ENCODE measurements at places on chromosomes 1 and 21.

DNA sequence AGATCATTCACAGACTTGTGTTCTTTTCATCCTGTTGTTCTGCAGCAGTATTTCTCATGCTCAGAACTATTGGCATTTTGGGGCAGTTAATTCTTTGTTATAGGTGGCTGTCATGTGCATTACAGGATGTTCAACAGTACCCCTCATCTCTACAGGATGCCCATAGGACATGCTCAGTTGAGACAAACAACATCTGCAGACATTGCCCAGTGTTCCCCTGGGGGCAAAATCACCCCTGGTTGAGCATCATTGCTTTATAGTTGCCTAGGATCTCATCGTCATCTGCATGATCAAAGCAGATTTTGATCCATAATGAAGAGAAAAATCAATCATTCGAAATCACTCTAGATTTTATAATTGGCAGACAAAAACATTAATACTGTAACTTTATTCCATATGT, 222.5 kb upstream of the CACYBP start:
- no peak for DNase-seq

GRCh38 chr21:33760641-33761440, 118.5 kb downstream of the ITSN1 start:
- DNase-seq: no peak

GRCh38 chr1:230878591-230878990, 10.3 kb upstream of the C1orf198 start:
- no peak for DNase-seq

GRCh38 chr1:8274352-8274751, 43.6 kb upstream of the SLC45A1 start:
- DNase-seq: no peak

- no peak for DNase-seq
Measured at GRCh38 chr1:209041927-209042326, 541.6 kb upstream of the CAMK1G start.

DNA sequence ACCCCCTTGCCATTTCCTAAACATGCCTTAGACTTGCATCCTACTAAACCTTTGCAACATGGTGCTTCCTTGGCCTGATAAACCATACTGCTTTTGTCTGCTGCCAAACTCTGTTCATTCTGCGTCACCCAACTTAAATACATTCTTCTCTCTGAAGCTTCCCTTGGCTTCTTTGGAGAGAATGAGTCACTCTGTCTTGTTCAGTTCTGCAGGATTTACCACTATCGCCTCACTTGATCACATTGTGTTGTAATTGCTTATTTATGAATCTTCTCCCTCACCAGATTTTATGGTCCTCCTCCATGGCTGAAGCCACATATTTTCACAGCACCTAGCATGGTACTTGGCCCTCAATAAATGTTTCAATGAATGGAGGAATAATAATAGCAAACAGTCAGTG, 21.7 kb upstream of the TUT4 start:
- no peak for DNase-seq

DNA sequence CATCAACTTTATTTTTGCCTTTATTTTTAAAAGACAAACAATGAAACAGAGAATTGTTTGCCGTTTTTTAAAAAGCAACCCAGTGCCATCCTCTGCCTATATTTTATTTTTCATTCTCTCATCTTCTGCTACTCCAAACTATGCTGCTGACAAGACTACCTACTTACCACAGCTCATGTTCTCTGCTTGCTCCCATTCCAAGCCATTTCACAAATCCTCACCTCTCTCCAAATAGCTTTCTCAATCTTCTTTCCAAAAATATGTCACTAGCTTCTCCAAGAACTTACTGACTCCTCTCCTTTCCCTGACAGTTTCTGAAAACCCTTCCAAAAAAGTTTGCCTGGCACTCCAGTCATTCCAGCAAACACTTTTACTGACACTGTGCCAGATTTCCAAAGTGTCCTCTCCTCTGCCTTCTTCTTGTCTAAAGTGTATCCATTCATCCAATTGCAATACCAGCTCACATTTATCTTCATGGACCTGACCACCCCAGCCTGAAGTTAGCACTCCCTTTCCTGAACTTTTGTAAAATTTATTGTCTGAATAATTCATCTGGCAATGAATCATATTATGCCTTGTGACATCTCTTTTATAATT, 766.5 kb upstream of the B3GALT2 start:
- DNase-seq: no peak

DNA sequence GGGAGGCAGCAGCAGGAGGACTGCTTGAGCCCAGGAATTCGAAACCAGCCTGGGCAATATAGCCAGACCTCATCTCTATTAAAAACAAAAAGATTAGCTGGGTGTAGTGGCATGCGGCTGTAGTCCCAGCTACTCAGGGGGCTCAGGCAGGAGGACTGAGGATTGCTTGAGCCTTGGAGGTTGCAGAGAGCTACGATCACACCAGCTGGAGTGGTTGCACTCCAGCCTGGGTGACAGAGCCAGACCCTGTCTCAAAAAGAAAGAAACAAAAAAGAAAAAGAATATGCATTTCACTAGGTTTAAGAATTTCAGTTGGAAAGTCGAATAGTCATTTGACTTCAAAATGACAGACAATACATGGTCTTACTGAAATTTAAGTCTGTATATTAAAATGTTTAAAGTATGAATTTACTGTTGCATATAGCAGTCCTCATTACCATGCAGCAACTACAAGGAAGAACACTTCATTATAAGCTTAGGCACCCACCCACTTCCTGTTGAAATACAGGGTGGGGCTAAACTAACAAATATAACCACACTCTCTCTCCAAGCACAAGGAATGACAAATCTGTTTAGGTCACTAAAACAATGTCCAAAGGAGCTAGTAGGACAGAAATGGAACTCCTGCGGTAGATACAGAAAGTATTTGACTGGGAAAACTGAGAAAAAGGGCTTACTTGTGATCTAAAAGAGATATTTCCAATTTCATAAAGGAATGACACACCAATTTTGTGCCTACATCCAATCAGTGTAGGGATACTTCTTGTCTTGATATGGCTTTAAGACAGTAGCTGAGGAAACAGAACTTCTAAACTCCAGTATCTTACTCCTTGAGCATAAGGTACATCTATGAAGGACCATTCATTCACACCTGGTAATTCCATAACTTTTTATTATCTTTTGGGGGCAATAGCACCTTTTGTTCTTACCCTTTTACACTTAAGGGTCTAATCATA, 44.1 kb downstream of the GPR3 start:
- peak; percentile 43 for DNase-seq

GRCh38 chr1:210597555-210598134, 268.9 kb downstream of the HHAT start:
- no peak for DNase-seq

DNA sequence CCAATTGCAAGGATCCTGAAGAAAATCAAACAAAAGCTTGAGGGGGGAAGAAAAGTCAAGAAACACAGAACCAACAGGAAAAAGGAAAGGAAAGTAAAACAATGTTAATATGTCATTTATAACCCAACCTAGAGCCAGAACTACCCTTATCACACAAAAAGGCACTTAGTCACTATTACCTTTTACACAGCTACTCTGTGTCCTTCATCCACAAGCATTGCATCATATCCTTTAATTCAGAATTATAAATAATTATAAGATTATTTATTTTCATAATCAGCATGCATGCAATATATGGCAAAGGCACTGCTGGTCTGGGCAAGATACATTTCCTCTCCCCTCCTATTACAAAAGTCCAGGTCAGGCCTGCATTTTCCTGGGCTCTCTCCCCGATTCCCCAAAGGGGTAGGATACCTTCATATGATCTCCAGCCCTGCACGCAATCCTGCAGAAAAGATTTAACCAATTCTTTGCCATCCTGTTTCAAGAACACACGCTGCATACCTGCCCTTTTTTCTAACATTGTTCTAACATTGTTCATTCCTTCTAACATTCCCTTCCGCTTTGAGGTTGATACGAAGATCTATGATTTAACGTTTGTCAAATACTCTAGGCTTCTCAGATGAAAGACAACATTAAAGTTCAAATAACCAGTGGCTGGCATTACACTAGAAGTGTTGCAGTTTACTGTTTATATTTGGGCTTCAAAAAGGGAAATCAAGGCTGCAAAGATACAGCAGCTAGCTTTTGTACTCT, 4.3 kb downstream of the PTPN14 start:
- no peak for DNase-seq

DNA sequence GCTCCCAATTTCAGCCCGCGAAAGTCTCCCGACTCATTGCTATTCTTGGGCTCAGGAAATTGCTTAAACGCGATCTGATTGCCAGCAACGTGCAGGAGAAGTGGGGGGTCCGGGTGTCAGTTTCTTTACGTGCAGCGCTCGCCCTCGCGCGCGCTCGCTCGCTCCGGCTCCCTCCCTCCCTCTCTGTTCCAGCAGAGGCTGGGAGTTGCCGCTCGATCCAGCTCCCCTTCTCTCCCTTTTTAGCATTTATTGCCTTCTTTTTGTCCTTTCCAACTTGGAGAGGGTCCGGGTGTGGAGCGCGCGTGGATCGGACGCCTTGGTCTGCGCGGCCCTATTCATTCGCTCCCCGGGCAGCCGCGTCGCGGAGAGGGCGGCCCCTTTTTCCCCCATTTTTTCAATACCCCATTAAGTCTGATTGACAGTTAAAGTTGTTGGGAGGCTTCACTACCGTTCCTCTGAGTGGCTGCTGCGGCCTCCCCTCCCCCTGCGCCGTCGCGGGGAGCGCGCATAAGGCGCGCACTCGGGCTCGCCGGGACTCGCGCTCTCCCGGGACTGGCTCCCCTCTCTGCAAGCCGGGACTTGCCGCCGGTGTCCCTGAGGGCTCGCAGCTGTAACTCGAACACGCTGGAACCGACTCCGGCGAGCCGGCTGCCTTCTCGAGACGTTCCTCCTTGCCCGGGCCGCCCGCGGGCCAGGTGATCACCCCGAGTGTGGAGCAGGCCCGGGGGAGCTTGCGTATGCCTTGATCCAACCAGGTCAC, at the start of gene DHRS3:
TSS of gene DHRS3 (minus strand) at position 310 of the 760 bp plus-strand sequence. CDS start 862 bp downstream, outside the sequence.
- peak; percentile 74 for DNase-seq

- no peak for DNase-seq
Measured at GRCh38 chr1:100643471-100644196, 75.9 kb upstream of the VCAM1 start.

- DNase-seq: no peak
Measured at GRCh38 chr1:222790520-222790919, 24.3 kb upstream of the DISP1 start.

DNA sequence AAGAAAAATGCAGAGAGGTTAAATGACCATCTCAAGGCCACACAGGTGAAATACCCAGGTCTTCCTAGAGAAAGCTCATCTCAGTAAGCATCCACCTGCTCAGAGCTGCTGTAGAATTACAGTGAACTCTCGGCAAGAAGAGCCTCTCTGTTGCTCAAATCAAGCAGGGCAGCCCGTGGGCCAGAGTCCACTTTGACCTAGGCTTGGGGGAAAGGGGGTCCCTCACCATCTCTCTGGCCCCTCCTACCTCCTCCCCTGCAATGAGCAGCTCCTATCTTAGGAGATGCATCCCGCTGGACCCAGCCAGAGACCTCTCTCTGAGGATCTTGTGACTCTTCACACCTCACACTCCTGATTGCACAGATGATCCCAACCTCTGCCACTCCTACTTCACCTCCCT, 364.7 kb downstream of the PTPRU start:
- DNase-seq: no peak

DNA sequence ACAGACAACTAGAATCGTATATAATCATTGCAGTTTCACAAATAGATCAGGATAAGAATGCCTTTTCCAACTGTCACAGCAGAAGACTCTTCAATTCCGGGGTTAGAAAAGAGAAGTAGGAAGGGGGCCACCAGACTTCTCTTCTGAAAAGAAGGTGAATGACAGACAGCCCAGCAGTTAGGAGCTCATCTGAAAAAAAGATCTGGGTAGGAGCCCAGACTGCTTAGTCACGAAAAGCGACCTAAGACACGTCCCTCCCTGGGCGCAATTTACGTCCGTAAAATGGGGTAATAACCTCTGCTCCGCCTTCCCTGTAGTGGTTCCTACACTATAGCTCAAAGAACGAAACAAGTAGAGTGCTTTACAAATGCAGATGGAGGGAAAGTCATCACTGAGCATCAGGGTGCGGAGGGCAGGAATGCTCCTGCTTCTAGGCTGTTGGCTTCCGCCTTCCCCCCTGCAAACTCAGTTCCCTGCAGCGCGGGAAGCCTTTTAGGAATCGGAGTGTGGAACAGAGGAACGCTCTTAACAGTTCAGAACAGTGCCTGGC, 582 bp downstream of the ORC1 start:
- DNase-seq: peak; percentile 61

- DNase-seq: no peak
Measured at GRCh38 chr1:47332779-47333577, 612 bp upstream of the CMPK1 start.

- no peak for DNase-seq
Measured at GRCh38 chr1:218671573-218671972, 326.4 kb downstream of the TGFB2 start.

- no peak for DNase-seq
Measured at GRCh38 chr1:213883618-213884017, 104.2 kb upstream of the PROX1 start.

- DNase-seq: no peak
Measured at GRCh38 chr1:22140694-22141093, 2.2 kb downstream of the WNT4 start.

DNA sequence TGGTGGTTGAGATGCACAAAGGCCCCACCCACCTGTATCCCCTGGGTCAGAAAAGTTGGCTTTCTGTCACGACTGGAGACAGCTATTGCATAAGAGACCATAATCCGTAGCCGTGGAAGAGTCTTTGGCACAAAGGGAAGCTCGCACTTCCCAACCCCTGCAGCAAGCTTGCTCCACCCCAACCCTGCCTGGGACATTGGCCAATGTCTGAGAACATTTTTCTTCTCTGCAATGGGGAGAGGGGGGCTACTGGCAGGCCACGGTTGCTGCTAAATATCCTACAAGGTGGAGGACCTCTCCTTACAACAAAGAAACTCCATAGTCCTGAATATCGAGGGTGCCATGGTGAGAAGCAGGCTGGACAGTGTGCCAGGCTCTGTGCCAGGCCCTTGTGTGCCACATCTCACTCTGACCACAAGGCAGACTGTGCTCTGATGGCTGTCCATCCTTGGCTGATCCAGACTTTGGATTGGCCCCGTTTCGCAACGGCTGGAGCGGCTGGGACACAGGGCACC, 104.1 kb downstream of the CSMD2 start:
- DNase-seq: no peak

DNA sequence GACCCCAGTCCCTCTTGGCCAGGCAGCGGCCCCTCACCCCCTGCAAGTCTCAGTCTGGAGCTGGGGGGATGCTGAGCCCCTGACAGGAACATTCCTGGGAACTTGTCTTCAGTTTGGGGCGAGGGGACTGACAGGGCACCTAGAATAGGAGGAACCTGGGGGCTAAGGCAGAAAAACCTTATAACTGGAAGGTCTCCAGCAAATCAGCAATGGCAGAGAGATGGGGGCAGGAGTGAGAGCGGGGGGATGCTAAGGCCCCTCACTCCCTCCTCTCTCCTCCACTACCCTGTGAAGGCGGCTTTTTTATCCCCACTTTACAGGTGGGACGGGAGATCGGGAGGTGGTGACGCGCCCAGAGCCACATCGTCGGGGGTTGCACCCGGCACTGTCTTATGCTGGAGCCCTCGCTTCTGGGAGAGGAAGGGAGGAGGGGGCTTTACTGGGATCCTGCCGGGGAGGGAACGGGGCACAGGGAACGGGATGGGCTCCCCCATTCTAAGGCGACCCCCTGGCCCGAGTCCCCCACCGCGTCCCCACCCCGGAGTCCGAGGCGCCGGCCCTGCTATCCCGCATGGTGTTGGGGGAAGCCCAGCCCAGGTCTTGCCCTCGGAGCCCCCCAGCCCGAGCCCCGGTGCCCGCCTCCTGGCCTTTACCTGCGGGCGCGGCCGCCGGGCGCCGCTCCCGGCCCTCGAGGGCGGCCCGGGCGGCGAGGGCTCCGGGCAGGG, 456 bp downstream of the COL8A2 start:
- DNase-seq: no peak

- DNase-seq: no peak
Measured at GRCh38 chr1:47482786-47483185, 44.9 kb downstream of the FOXD2 start.

Measured in CD4-positive, alpha-beta memory T cell (primary cell).